Left ventricle myocardium superior (tissue), 1 donor: ENCODE measurements at places on chromosomes 5 and 9.

- no peak for DNase-seq
Observed at GRCh38 chr5:106860398-106861044, 810.2 kb downstream of the EFNA5 start.

DNA sequence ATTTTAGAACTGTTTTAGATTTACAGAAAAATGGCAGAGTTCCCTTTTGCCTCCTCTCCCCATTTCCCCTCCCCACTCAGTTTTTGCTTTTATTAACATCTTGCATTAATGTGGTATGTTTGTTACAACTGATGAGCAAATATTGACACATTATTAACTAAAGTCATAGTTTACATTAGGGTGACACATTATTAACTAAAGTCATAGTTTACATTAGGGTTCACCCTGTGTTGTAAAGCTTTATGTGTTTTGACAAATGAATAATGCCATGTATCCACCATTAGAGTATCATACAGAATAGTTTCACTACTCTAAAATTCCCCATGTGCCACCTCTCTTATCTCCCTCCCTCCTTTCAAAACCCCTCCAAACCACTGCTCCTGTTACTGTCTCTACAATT is 262.5 kb downstream of the NPR3 start:
- DNase-seq, result no peak

GRCh38 chr5:10310066-10310779 is 2.5 kb upstream of the CMBL start:
- no peak for DNase-seq

DNA sequence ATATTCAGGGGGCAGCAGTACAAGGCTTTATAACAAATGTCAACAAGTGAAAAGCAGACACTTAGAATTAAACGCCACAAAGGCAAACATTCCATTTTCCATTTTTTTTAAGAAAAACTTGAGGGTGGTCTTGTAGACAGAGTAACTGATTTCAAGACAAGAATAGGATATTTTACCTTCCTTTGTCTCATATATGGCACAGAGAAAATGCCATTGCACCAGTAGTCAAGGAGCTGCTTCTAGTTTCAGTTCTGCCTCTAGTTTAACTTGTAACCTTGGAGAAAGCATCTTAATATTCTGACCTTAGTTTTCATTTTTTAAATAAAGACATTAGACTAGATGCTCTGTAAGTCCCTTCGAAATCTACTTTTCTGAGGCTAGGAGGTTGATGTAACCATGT is 355.3 kb upstream of the KCNN2 start:
- DNase-seq, result no peak

DNA sequence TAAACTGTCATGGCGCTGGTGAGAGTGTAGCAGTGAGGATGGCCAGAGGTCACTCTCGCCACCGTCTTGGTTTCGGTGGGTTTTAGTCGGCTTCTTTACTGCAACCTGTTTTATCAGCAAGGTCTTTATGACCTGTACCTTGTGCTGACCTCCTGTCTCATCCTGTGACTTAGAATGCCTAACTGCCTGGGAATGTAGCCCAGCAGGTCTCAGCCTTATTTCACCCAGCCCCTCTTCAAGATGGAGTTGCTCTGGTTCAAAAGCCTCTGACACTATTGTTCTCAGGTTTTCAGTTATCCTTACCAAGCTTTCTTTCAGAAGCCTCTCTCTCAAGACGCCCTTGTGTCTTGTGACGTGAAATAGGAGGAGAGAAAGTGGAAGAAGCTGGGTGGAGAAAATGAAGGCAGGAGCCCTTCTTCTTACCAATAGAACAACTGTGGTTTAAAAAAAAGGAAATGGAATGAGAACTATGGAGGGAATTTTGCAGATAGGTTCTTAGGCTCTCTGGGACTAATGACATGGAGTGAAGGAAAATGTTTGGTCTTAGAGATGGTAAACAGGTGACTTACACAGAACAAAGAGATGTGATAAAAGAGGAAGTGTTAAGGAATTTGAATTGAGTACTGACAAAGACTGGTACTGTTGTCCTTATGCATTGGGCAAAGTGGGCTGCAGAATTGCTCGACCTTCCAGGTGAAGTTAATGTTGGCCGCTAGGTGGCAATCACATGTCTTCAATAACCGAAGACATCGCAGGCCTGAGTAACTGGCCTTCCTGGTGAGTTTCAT is 133.3 kb upstream of the RAI14 start:
- DNase-seq, result peak; percentile 40

DNA sequence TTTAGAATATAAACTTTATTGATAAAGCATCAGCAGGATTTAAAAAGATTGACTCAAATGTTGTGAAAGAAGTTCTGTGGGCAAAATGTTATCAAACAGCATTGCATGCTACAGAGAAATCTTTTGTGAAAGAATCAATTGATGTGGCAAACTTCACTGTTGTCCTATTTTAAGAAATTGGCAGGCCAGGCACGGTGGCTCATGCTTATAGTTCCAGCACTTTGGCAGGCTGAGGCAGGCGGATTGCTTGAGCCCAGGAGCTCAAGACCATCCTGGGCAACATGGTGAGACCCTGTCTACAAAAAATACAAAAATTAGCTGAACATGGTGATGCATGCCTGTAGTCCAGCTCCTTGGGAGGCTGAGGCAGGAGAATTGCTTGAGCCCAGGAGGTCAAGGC is 17.4 kb downstream of the ZBTB43 start:
- no peak for DNase-seq

- DNase-seq, result peak; percentile 89
Observed at GRCh38 chr5:139696894-139697658, 48.9 kb downstream of the CXXC5 start.

DNA sequence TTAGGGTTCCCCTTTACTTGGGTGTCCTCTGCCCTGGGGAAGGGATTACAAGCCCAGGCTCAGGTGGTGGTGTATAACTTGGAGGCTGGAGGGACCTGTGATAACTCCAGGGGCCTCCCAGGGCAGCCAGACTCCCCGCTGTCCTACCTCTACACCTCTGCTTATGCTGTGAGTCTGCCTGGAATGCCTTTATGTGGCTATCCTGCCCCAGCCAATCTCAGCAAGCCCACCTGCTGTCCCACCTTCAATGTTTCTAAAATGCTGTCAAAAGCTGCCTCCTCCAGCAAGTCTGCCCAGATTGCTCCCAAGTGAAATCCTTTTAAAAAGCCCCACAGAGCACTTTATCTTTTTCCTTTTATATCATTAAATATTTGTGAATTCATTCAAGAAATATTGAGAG is 39.3 kb downstream of the DAB2IP start:
- no peak for DNase-seq

DNA sequence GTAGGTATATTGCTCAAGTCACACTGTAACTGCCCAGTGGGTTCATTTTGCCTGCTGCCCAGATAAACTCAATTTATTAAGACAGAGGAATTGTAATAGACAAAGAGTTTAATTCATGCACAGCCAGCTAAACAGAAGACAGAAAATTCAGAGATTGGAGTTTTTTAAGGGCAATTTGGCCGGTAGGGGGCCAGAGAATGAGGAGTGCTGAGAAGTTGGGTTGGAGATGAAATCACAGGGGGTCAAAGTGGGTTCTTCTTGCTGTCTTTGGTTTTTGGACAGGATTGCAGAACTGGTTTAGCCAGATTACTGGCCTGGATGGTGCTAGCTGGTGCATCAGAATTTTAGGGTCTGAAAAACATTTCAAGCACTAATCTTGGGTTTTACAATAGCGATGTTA is 20.7 kb upstream of the IL33 start:
- DNase-seq, result no peak

DNA sequence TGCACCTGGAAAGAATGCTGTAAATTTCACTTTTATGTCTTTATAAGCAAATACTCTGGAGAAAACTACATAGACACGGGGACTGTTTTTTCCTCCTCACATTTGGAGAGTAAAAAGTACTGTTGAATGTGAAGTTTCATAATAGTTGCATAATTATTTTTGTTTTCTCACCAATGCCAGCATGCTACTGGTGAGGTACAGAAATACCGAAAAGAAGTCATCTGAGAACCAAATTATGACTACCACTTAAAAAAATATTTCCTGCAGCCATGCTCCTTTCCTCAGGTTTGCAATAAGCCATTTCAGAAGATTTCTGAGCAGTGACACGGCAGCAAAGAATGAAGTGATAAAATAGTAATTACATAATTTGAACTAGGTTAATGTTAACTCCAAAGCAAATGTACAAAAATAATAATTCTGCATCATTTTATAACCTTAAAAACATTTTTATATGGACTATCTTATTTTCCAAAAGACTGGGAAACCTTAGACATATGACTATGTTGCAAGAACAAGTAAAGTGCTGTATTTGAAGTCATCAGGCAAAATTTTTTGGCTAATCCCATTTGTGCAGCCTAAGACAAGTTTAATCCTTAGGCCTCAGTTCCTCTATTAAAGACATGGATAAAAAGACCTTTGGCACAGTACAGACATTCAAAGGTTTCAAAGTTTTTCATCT is 144.7 kb downstream of the PCSK1 start:
- DNase-seq, result no peak

GRCh38 chr5:132000677-132001453 is 10.6 kb downstream of the ACSL6 start:
- no peak for DNase-seq

DNA sequence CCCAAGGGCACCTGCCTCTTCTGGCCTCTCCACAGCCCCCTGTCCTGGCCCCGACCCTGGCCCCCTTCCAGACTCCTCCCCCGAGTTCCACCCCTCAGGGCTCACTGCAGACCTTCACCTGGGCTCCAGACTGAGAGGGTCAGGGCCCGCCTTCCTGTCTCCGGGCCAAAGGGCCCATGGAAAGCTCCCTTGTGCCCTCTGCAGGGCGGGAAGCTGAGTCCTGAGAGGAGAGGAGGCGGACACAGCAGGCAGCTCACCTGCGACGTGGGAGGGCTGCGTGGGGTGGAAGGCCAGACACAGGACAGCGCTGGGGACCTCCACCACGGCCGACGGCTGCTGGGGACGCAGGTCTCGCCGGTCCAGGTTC is 20.6 kb downstream of the DYNC2I2 start:
- peak; percentile 86 for DNase-seq

- no peak for DNase-seq
Observed at GRCh38 chr5:56259002-56259511, 25.9 kb upstream of the ANKRD55 start.

DNA sequence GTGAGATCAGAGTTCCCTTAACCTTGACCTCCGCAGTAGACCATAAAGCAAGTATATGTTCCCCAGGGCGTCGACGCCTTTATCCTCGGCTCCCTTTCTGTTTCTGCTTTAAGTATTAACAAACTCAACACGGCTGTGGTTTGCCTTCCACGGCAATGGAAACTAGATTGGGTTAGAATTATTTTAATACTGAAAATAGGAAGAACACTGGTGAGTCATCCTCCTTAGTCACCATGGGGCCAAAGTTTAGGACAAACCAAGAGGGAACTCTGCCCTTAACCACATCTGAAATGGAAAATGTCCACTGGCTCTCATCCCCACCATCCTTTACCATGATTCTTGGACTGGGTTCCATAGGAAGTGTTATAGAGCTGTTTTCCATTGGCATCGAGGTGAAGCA is 386.1 kb downstream of the ACTL7B start:
- DNase-seq, result no peak

DNA sequence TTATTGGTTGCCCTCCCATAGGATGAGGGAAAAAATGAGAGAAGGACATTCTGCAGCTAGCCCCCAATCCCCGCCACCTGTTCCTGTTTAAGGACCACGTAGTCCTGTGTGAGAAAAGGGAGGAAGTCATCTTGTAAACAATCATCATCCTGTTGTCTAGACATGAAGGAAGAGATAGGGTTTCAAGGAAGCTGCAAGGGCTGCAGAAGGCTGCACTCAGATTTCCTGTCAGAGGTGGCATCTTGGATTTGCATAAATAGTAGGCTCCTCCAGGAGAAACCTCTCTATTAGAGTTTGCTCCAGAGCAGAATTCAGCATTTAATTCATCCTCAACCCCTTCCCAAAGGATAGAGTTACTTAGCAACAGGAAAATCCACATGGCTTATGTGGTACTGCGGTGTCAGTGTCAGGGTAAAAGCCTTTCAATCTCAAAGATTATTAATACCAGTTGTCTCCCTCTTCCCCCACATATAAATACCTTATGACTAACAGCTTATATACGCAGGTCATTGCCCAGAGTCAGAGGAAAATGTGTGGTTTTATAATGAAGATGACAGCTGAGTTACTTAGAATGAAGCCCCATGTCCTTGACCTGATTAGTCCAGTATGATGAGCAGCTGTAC is 4.6 kb upstream of the DNAJC18 start:
- no peak for DNase-seq

- no peak for DNase-seq
Observed at GRCh38 chr5:172090976-172091547, 84.6 kb upstream of the FBXW11 start.
